Thyroid gland (tissue), 4 donors: ENCODE measurements at places on chromosomes 2 and 18. TPM values are rescaled to one million over a fixed set of nuclear protein-coding genes. Genes with fewer than 3 reads are reported as not detected.

Gene ADD2
- 2.8 TPM for total RNA-seq

Gene FOXD4L1
- not detected for total RNA-seq

Gene EN1
- total RNA-seq = not detected

Gene AOX1
- total RNA-seq = 72.3 TPM

Gene FRZB
- total RNA-seq = 4.8 TPM

- H3K4me1 ChIP-seq = peaks cover 16% of the 10 kb centered on the region
- no peaks in the 10 kb centered on the region for H3K27me3 ChIP-seq
- no peak overlapping the region for H3K4me3 ChIP-seq
Observed at GRCh38 chr2:30268296-30268871, 37.0 kb downstream of the LBH start.

DNA sequence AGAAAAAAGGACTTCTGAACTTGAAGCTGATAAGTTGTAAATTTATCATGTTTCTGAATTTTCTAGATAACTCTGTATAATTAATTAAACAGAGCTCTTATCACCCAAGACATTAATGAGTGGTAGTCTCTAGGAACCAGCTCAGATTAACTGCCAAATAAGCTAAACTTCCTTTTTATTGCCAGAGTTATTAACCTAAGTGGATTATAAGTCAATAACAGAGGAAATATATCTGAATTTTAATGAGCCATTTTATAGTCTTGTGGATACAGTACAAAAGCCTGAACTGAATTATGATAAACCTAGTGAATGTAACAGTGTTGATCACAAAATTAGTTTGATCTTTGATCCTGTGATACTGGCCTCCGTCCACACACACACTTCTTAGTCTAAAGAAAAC, 111.5 kb downstream of the COMMD1 start:
- H3K4me3 ChIP-seq = no peak overlapping the region
- peaks cover 36% of the 10 kb centered on the region for H3K4me1 ChIP-seq
- no peak for DNase-seq

DNA sequence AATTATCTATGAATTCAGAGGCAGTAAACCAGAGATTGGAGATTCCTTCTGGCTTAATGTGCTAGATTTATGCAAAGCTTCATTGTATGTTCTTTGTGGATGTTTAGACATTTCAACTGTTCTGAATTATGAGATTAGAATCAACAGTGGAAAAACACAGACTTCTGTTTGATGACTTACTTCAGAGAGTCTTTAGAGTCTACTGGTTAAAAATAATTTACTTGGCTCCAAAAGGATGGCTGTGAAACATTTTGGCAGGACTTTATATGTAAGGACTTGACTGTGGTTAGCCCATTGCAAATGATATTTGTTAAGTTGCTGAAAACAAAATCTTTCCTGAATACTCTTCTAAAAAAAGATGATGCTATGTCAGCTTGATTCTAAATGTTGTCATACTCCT, 25.5 kb upstream of the LRRC30 start:
- peak overlapping the region; percentile 4 for H3K27ac ChIP-seq
- H3K4me1 ChIP-seq = peaks cover 66% of the 10 kb centered on the region
- H3K4me3 ChIP-seq = no peak overlapping the region
- no peaks in the 10 kb centered on the region for H3K27me3 ChIP-seq
- DNase-seq = no peak

Gene TCF7L1
- total RNA-seq = 12.1 TPM

Gene EMX1
- total RNA-seq = 0.22 TPM

DNA sequence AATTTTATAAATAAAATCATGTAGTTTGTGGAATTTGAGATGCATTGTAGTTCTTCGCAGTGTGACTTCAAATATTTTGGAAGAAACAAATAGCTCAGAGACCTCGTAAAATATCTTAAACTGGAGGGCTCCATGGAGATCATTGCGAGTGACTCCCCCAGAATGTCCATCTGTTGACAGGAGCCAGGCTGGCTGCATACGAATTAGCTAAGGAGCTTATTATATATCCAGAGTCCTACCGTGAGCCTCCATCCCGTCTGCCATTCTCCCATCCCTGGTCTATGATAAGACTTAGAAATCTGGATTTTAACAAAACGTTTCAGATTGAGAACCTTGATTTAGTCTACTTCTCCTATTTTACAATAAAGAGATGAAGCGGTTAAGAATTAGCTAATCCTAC, 80.2 kb downstream of the MSH2 start:
- H3K4me3 ChIP-seq = no peak overlapping the region
- no peaks in the 10 kb centered on the region for H3K4me1 ChIP-seq
- DNase-seq = no peak
- H3K27me3 ChIP-seq = no peaks in the 10 kb centered on the region

DNA sequence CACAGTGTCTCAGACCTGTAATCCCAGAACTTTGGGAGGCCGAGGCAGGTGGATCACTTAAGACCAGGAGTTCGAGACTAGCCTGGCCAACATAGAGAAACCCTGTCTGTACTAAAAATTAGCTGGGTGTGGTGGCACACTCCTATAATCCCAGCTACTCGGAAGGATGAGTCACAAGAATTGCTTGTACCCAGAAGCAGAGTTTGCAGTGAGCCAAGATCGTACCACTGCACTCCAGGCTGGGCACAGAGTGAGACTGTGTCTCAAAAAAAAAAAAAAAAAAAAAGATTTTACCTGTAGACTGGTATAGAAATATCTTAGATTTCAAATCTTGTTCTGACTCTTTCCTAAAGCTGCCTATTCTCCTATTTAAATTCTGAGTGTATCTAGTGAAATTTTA, 7.2 kb upstream of the KLHL29 start:
- H3K27ac ChIP-seq = no peak overlapping the region
- peaks cover 4% of the 10 kb centered on the region for H3K4me1 ChIP-seq
- no peak overlapping the region for H3K4me3 ChIP-seq
- DNase-seq = no peak
- H3K27me3 ChIP-seq = no peaks in the 10 kb centered on the region
- no peaks in the 10 kb centered on the region for H3K36me3 ChIP-seq

GRCh38 chr2:100066246-100066645, 76.1 kb downstream of the AFF3 start:
- H3K27ac ChIP-seq = no peak overlapping the region
- H3K36me3 ChIP-seq = no peaks in the 10 kb centered on the region
- no peaks in the 10 kb centered on the region for H3K27me3 ChIP-seq
- DNase-seq = no peak

GRCh38 chr2:210586381-210586780, 30.0 kb downstream of the CPS1 start:
- no peak overlapping the region for H3K4me3 ChIP-seq
- no peaks in the 10 kb centered on the region for H3K27me3 ChIP-seq
- no peak for DNase-seq
- no peak overlapping the region for H3K27ac ChIP-seq

GRCh38 chr2:130807659-130808385, 28.9 kb upstream of the ARHGEF4 start:
- peaks cover 19% of the 10 kb centered on the region for H3K4me1 ChIP-seq
- H3K4me3 ChIP-seq = no peak overlapping the region
- peak overlapping the region; percentile 46 for H3K27ac ChIP-seq
- H3K36me3 ChIP-seq = no peaks in the 10 kb centered on the region
- no peaks in the 10 kb centered on the region for H3K27me3 ChIP-seq

GRCh38 chr2:980176-980575, 29.5 kb downstream of the SNTG2 start:
- no peaks in the 10 kb centered on the region for H3K27me3 ChIP-seq
- H3K4me3 ChIP-seq = no peak overlapping the region
- no peak for DNase-seq
- H3K4me1 ChIP-seq = no peaks in the 10 kb centered on the region

DNA sequence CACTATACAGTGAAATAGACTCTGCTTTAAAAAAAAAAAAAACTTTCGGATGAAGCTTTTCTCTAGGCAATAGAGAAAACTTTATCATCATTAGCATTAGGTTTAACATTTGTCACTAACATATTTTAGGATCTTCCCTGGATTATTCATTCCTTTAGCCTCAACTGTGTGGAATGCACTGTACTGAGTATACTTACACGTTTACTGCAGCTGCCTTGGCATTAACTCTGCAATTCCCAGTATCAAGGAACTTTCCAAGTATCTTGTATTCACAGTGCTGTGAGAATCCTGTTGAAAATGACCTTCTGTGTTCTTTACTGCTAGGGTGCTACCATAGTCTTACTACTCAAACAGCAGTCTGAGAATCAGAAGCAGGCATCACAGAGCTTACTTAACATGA, 328.2 kb upstream of the COL3A1 start:
- H3K4me3 ChIP-seq = no peak overlapping the region
- no peaks in the 10 kb centered on the region for H3K36me3 ChIP-seq
- H3K27ac ChIP-seq = no peak overlapping the region
- H3K4me1 ChIP-seq = no peaks in the 10 kb centered on the region
- DNase-seq = no peak
- no peaks in the 10 kb centered on the region for H3K27me3 ChIP-seq

DNA sequence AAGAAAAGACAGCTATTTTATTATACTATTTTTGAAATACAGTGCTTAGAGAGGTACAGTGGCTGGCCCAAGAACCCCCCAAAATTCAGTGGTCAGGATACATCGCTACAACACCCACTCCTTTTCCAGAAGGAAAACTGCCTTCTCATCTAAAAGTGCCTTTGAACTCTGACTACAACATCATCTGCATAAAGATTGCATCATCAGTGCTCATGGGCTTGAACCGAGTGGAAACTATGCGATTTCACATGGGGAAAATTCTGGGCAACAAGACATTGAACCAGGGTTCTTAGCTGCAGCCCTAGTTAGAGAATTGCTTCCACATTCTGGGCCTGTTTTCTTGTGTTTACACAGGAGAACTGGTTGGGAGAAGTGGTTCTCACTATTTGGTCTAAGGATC, 294.6 kb upstream of the SLC14A2 start:
- no peak overlapping the region for H3K27ac ChIP-seq
- no peak for DNase-seq
- H3K4me3 ChIP-seq = no peak overlapping the region
- no peaks in the 10 kb centered on the region for H3K27me3 ChIP-seq

DNA sequence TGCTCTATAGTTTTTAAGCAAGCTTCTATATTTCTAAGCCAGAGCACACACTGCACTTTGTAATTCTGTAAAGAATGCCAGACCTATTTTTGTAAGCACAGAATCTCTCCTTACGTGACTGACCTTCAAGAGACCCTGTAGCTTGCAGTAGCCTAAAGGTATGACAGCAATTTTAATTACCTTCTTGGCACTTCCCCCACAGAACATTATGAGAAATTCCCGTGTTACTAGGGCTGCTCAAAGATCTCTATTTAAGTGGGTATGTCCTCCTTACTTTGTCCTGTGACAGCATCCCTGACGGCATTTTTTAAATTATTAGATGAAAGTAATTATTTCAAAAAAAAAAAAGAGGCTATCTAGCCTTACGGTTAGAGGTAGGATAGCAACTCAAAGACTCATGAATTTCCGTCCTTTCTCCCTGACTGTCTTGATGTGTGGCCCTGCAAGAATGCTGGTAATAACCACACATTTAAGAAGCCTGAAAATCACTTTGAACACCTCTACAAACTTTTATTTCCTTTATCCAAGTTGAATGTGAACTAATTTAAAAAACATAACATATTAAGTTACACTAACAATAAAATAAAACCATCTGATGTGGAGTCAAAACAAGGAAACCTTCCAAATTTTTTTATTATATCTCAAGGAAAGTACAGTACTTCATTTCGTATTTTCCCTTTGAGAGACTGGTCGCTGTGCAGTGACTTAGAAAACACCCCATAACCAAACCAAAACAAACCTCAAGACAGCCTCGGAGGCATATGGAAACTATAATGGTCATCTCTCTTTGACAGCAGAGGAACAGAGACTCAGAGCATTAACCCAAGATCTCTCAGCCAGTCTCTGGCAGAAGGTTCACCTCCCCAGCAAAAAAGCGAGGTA, 54.9 kb downstream of the THUMPD2 start:
- no peak for DNase-seq
- H3K36me3 ChIP-seq = no peaks in the 10 kb centered on the region
- peak overlapping the region; percentile 52 for H3K27ac ChIP-seq
- H3K4me1 ChIP-seq = peaks cover 19% of the 10 kb centered on the region

DNA sequence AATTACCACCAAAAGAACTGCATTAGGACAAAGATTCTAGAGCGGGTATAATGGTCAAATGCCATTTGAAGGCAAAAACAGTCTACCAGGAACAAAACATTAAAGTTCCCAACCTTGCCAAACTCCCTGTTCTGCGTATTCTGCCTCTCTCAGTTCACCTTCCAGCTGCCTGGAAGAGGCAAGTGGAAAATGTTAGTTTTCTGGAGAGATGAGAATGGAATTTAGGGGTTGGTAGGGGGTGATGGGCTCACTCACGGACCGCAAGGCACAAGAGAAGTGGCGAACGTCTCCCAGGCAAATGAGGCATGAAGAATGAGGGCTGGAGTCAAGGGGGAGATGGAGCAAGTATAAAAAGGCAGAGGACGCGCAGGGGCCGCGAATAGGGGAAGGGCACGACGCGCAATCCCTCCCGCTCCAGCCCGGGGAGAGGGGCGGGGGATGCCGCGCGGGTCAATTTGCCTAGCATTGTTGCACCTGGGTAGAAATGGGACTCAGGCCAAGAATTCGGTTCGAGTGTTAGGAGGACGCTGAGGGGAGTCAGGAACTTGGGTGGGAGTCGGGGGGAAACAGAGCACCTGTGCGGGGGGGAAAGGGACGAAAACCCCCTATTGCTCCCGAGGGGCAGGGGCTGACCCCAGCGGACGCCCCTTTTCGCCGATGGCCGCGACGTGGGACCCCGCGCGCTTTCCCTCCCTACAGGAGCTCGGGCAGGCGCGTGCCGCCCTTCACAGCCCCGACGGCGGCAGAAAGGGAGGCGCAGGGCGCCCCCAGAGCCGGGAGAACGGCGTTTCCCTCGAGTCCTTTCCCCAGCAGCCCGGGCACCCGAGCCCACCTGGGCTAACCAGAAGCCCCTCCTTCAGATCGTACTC, 573 bp downstream of the PAIP2B start:
- H3K4me1 ChIP-seq = no peaks in the 10 kb centered on the region
- peak overlapping the region; percentile 79 for H3K27ac ChIP-seq
- H3K36me3 ChIP-seq = no peaks in the 10 kb centered on the region
- no peaks in the 10 kb centered on the region for H3K27me3 ChIP-seq

Gene ABCG5
- not detected for total RNA-seq

- H3K36me3 ChIP-seq = no peaks in the 10 kb centered on the region
- no peak overlapping the region for H3K4me3 ChIP-seq
- no peak for DNase-seq
Observed at GRCh38 chr2:82256983-82257632, 1952.6 kb upstream of the LRRTM1 start.

DNA sequence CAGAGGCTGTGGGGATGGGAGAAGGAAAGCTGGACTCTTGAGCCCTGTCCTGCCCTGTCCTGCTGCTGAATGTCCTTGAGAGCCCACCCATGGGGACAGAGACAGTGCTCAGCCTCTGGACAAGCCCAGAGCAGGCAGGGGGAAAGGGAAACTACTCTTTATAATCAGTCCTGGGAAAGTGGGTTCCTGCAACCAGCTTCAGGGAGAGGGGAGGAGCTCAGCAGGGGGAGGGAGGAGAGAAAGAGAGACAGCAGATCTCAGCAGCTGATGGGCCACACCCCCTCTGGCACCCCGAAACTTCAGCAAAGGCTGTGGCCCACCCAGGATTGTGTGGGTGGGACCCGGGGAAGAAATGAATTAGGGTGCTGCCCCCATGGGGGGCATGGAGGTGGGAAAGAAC, 11.6 kb downstream of the ECEL1 start:
- H3K27me3 ChIP-seq = no peaks in the 10 kb centered on the region
- peaks cover 3% of the 10 kb centered on the region for H3K4me1 ChIP-seq
- DNase-seq = no peak
- no peak overlapping the region for H3K27ac ChIP-seq

Gene TRIM43
- not detected for total RNA-seq
